ENCODE measurements at places on chromosomes 12 and 14. TPM values are rescaled to one million over a fixed set of nuclear protein-coding genes. Genes with fewer than 3 reads are reported as not detected.
A peak's percentile ranks its signal among the peaks of the same experiment; 100 is the strongest.

DNA sequence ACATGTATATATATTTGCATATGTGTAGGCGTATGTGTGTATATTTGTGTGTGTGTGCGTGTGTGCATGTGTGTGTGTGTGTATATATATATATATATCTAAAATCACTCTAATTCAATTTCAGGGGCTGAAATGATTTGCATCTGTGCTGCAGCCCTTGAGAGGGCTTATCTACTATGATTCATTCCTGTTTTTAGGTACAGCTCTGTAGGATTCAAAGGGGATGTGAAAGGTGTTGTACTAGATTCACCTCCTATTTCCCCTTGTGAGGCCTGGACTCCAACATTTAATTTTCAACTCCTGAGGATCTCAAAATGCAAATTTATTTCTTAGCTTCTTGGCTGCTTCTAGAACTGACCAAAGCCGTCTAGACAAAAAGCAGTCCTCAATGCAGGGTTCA lies 11.1 kb downstream of the ERP27 start:
- no peaks in the 10 kb centered on the region for H3K36me3 ChIP-seq
- H3K4me3 ChIP-seq = no peak overlapping the region
- no peaks in the 10 kb centered on the region for H3K4me1 ChIP-seq
- DNase-seq = no peak

GYS2 gene
- not detected for total RNA-seq

DNA sequence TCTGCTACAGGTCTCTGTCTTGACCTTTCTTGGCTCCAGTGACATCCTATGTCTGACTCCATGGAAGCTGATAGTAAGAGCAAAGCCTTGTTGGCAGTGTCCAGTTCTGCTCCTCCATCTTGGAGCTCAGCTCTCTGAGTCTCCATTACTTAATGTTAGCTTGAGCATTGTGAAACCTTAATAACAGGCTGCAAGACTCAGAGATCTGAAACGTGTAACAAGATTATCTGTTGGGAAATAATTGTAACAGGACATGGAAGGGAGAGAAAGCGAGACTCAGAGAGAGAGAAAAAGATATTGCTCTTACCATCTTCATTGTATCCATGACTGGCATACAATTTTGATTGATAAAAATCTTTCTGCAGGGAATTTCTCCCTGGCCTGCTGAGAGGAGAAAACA lies 1365.7 kb downstream of the AACS start:
- no peaks in the 10 kb centered on the region for H3K36me3 ChIP-seq
- no peaks in the 10 kb centered on the region for H3K4me1 ChIP-seq
- no peak overlapping the region for H3K4me3 ChIP-seq
- no peaks in the 10 kb centered on the region for H3K27me3 ChIP-seq
- DNase-seq = peak; percentile 15

GRCh38 chr12:125098676-125099408 lies 33.6 kb downstream of the AACS start:
- H3K36me3 ChIP-seq = peaks cover 5% of the 10 kb centered on the region
- DNase-seq = no peak
- H3K27ac ChIP-seq = no peak overlapping the region
- no peak overlapping the region for H3K4me3 ChIP-seq
- H3K27me3 ChIP-seq = no peaks in the 10 kb centered on the region

TBX3 gene
- total RNA-seq = 48.4 TPM

GRCh38 chr12:25397001-25397400 lies 146.3 kb upstream of the KRAS start:
- DNase-seq = no peak
- no peaks in the 10 kb centered on the region for H3K36me3 ChIP-seq
- H3K4me1 ChIP-seq = no peaks in the 10 kb centered on the region
- no peak overlapping the region for H3K27ac ChIP-seq
- H3K27me3 ChIP-seq = no peaks in the 10 kb centered on the region
- H3K4me3 ChIP-seq = no peak overlapping the region

GRCh38 chr12:9642606-9643265 lies 26.8 kb upstream of the CLEC2D start:
- H3K27me3 ChIP-seq = no peaks in the 10 kb centered on the region
- no peaks in the 10 kb centered on the region for H3K36me3 ChIP-seq
- no peak for DNase-seq

GRCh38 chr12:75404231-75404630 lies 13.3 kb downstream of the GLIPR1L2 start:
- no peaks in the 10 kb centered on the region for H3K4me1 ChIP-seq
- H3K36me3 ChIP-seq = no peaks in the 10 kb centered on the region
- H3K4me3 ChIP-seq = no peak overlapping the region
- H3K27me3 ChIP-seq = no peaks in the 10 kb centered on the region

GRCh38 chr14:22449600-22449905 lies 139.5 kb downstream of the DAD1 start:
- no peaks in the 10 kb centered on the region for H3K27me3 ChIP-seq
- H3K4me3 ChIP-seq = no peak overlapping the region
- no peaks in the 10 kb centered on the region for H3K36me3 ChIP-seq
- H3K27ac ChIP-seq = no peak overlapping the region
- peak; percentile 18 for DNase-seq

- no peak overlapping the region for H3K27ac ChIP-seq
- no peaks in the 10 kb centered on the region for H3K4me1 ChIP-seq
- no peak overlapping the region for H3K4me3 ChIP-seq
- no peak for DNase-seq
Measured at GRCh38 chr12:89960011-89960507, 251.4 kb upstream of the ATP2B1 start.

- no peak overlapping the region for H3K27ac ChIP-seq
- DNase-seq = no peak
- no peaks in the 10 kb centered on the region for H3K27me3 ChIP-seq
- no peak overlapping the region for H3K4me3 ChIP-seq
- H3K36me3 ChIP-seq = no peaks in the 10 kb centered on the region
- H3K4me1 ChIP-seq = no peaks in the 10 kb centered on the region
Measured at GRCh38 chr12:1104088-1104800, 113.2 kb downstream of the ERC1 start.

DNA sequence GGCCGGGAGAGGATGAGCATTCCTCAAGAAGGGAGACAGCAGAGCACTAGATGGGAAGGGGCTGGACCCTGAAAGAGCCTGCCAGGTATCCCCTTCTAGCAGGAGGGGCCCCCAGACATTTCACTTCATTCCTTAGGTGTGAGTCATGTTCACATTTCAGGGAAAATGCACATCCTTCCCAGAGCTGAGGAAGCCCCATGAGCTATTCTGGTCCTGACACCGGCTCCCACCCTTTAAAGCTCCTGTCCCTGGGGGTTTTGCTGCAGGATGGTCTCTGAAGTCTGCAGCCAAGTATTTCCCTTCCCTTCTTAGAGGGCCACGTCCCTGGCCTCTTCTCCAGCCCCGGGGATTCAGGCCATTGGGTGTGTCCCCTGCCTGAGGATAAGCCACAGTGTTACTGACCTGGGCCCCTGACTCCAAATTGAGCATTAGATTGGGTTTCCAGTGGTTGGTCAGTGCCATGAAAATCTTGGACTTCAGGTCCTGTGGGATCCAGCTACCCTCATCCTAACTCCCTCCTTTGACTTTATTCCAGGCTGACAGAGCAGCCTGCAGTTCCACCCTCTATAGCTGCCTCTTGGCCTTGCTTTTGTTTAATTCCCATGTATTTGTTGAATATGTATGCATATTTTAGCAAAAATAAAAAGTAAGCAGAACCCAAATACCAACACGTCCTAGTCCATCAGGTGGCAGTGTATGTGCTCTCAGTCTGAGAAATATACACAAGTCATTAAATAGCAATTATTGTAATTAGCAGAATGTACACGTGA lies 267.1 kb downstream of the CACNA1C start:
- no peak overlapping the region for H3K4me3 ChIP-seq
- DNase-seq = no peak
- H3K27me3 ChIP-seq = no peaks in the 10 kb centered on the region

DNA sequence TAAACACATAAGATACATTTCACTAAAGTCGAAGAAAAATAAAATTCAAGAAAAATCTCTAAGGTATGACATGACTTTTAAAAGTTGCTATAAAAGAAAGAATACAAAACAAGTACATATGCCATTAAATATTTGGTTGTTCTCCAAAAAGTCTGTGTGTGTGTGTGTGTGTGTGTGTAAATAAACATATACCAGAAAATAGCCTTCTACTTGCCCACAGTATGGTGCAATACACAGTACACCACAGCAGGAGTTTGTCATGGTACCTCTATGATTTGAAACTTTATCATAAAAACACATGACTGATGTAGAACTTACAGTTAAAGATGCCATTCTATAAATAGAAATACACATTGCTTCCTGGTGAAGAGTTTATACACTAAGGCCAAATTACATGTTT lies 692.7 kb upstream of the MGAT4C start:
- H3K4me1 ChIP-seq = no peaks in the 10 kb centered on the region
- H3K27me3 ChIP-seq = no peaks in the 10 kb centered on the region
- peak; percentile 46 for DNase-seq
- no peaks in the 10 kb centered on the region for H3K36me3 ChIP-seq

GRCh38 chr14:72613231-72613974 lies 280.5 kb downstream of the DPF3 start:
- H3K36me3 ChIP-seq = no peaks in the 10 kb centered on the region
- H3K27me3 ChIP-seq = no peaks in the 10 kb centered on the region
- DNase-seq = peak; percentile 28
- no peak overlapping the region for H3K4me3 ChIP-seq

LHX5 gene
- not detected for total RNA-seq

NOVA1 gene
- total RNA-seq = 10.0 TPM

DNA sequence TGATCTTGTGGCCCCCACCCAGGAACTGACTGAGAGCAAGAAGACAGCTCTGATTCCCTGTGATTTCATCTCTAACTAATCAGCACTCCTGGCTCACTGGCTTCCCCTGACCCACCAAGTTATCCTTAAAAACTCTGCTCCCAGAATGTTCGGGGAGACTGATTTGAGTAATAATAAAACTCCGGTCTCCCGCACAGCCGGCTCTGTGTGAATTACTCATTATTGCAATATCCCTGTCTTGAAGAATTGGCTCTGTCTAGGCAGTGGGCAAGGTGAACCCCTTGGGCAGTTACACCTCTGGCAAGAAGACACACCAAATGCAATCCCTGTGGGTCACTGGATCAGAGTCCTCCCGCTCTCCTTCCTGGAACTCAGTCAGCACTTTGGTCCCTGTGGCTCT lies 21.3 kb downstream of the SLC7A7 start:
- peaks cover 2% of the 10 kb centered on the region for H3K4me1 ChIP-seq
- no peaks in the 10 kb centered on the region for H3K36me3 ChIP-seq
- no peak overlapping the region for H3K4me3 ChIP-seq
- no peak for DNase-seq

- H3K4me1 ChIP-seq = no peaks in the 10 kb centered on the region
- H3K4me3 ChIP-seq = no peak overlapping the region
- H3K27me3 ChIP-seq = no peaks in the 10 kb centered on the region
- H3K36me3 ChIP-seq = no peaks in the 10 kb centered on the region
- no peak overlapping the region for H3K27ac ChIP-seq
Measured at GRCh38 chr12:93273834-93274564, 103.7 kb upstream of the NUDT4 start.

PIK3C2G gene
- 4.8 TPM for total RNA-seq

DNA sequence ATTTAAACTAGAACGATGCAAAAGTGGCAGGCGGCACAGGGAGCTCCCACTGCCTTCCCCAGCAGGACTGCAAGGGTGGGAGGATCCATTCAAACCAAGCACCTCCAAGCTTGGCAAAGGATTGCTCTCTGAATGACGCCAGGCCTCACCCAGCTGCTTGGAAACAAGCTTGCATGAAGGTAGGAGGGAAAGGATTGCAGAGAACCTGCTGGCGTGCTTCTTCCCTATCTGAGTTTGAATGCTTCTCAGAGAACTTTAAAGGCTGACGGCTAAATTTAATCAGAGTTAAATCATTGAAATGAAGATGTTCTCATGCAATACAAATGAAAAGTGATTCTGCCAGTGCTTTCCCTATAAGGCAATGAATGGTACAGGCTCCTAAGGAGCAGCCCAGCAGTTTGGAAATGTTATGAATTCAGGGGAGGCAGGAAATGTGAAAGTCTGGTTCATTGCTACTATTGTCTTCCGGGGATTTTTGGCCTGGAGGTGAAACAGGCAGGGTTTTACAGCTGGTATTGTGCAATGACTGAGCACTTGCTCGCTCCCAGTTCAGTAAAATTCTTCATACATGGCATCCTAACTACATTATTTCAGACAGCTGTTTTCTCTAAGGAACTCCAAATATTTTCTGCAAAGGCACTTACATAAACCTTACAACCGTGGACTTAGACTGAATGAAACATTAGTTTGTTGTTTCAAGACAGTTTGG lies 31.9 kb upstream of the DUSP6 start:
- H3K36me3 ChIP-seq = no peaks in the 10 kb centered on the region
- no peaks in the 10 kb centered on the region for H3K27me3 ChIP-seq
- H3K4me1 ChIP-seq = peaks cover 27% of the 10 kb centered on the region
- H3K4me3 ChIP-seq = no peak overlapping the region
- peak; percentile 63 for DNase-seq

- DNase-seq = no peak
- no peak overlapping the region for H3K27ac ChIP-seq
- no peaks in the 10 kb centered on the region for H3K27me3 ChIP-seq
- H3K36me3 ChIP-seq = peaks cover 12% of the 10 kb centered on the region
- no peaks in the 10 kb centered on the region for H3K4me1 ChIP-seq
Measured at GRCh38 chr14:69464829-69465228, 19.7 kb upstream of the PLEKHD1 start.

- no peak for DNase-seq
- H3K27me3 ChIP-seq = no peaks in the 10 kb centered on the region
- no peak overlapping the region for H3K4me3 ChIP-seq
Measured at GRCh38 chr14:70879448-70879847, 27.8 kb upstream of the PCNX1 start.

GRCh38 chr14:91140672-91141071 lies 26.8 kb downstream of the DGLUCY start:
- H3K4me1 ChIP-seq = peaks cover 5% of the 10 kb centered on the region
- H3K4me3 ChIP-seq = no peak overlapping the region
- peak; percentile 23 for DNase-seq
- no peaks in the 10 kb centered on the region for H3K27me3 ChIP-seq
- H3K27ac ChIP-seq = no peak overlapping the region

GRCh38 chr14:46352844-46353243 lies 298.7 kb downstream of the RPL10L start:
- no peaks in the 10 kb centered on the region for H3K36me3 ChIP-seq
- no peaks in the 10 kb centered on the region for H3K27me3 ChIP-seq
- no peaks in the 10 kb centered on the region for H3K4me1 ChIP-seq
